ENCODE measurements at places on chromosomes 4 and X.

- peak overlapping the region; percentile 44 for H3K4me3 ChIP-seq
- peak; percentile 74 for DNase-seq
- H3K36me3 ChIP-seq: no peaks in the 10 kb centered on the region
- H3K27ac ChIP-seq: peak overlapping the region; percentile 34
- no peaks in the 10 kb centered on the region for H3K4me1 ChIP-seq
Observed at GRCh38 chr4:4852591-4853362, 6.7 kb upstream of the MSX1 start.

- no peaks in the 10 kb centered on the region for H3K4me1 ChIP-seq
- no peaks in the 10 kb centered on the region for H3K36me3 ChIP-seq
- no peak overlapping the region for H3K4me3 ChIP-seq
- H3K27ac ChIP-seq: no peak overlapping the region
Observed at GRCh38 chr4:61312526-61312925, 112.4 kb downstream of the ADGRL3 start.

- H3K4me1 ChIP-seq: no peaks in the 10 kb centered on the region
- peak overlapping the region; percentile 55 for H3K4me3 ChIP-seq
- DNase-seq: peak; percentile 62
- no peak overlapping the region for H3K27ac ChIP-seq
Observed at GRCh38 chrX:69616457-69617203, 717 bp downstream of the EDA start.

DNA sequence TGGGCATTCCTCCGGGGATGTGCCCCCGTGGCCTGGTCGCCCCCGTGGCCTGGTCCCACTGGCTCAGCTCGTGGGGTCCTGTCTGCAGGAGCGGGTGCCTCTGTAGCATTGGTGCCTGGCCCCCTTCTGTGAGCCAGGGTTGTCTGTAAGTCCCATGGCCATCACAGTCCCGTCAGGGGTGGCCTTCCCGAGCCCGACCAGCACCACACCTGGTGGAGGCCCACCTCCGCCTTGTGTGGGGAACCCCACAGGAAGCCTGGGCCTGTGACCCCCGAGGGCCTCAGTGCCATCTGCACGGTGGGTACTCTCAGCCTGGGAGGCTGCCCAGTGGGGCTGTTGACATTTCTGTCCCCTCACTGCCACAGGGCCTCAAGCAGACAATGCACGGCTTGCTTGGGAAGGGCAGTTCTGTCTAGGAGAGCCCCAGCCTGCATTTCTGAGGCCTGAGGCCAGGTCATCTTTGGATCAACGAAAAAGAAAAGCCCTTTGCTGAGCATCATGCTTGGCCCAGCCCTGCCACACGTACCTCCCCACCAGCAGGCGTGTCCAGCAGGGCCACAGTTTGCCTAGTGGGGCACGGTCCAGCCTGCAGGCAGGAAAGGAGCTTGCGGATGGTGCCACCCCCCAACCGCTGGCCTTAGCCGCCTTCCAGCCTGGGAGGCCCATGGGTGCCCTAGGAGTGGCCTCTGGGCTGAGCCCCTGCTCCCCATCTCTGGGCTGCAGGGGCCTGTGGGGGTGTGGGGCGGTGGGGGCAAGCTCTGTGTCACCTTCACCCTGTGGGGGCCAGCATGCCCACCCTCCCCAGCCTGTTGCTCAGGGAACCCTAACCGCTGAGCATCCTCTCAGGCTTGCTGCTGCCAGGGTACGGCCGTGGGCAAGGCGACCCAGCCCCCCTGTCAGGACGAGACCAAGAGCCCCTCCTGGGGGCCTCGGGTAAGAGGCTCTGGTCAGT lies 23.2 kb downstream of the NKX1-1 start:
- no peaks in the 10 kb centered on the region for H3K27me3 ChIP-seq
- DNase-seq: no peak
- no peak overlapping the region for H3K4me3 ChIP-seq
- H3K27ac ChIP-seq: no peak overlapping the region
- H3K36me3 ChIP-seq: peaks cover 44% of the 10 kb centered on the region
- H3K4me1 ChIP-seq: no peaks in the 10 kb centered on the region

DNA sequence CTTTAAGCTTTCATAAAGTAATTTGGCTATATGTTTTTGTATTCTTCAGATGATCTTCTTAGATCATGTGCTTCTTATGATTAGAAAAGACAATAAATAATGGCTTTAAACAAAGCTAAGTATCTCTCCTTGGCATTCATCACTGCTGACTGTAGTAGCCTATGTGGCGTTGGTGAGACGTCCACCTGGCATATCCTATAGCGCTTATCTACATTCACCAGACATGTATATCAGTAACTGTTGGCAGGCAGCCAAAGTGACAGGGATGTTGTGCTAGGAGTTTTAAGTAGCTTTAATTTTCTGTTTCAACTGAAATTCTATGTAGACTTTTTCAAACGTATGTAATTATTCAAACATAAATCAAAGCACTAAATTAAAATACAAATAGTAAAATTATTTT lies 276.4 kb downstream of the IL15 start:
- no peaks in the 10 kb centered on the region for H3K27me3 ChIP-seq
- H3K36me3 ChIP-seq: no peaks in the 10 kb centered on the region
- no peak overlapping the region for H3K27ac ChIP-seq
- no peaks in the 10 kb centered on the region for H3K4me1 ChIP-seq

- DNase-seq: no peak
- H3K4me3 ChIP-seq: peak overlapping the region; percentile 92
- peak overlapping the region; percentile 72 for H3K27ac ChIP-seq
- H3K27me3 ChIP-seq: no peaks in the 10 kb centered on the region
- no peaks in the 10 kb centered on the region for H3K4me1 ChIP-seq
- no peaks in the 10 kb centered on the region for H3K36me3 ChIP-seq
Observed at GRCh38 chr4:141131723-141132071, 1.6 kb downstream of the RNF150 start.

DNA sequence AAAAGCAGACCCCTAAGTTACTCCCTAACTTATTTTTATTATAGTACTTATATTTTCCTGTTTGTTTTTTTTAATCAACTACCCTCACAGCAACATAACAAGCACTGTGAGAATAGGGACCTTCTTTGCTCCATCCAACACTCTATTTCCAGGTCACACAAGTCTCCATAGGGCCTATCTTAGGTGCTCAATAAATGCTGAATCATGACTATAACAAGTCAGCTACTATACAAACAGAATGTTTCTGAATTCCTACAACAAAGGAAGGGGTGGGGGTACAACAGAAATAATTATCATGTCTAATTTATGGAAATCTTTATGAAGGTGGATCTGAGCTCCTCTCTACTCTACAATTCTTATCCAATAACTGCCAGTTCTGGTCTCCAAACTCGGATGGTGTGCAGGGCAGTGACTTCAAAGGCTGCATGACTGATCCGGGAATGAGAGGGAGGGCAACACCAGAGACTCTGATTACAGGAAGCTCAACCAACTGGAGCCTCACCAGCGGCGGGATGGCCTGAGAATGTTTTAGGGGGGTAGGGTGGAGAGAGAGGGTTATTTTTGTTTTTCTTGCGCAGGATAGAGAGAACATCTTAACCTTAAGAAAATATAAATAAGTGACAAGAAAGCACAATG lies 71.1 kb downstream of the HADH start:
- H3K4me3 ChIP-seq: no peak overlapping the region
- no peaks in the 10 kb centered on the region for H3K27me3 ChIP-seq
- H3K27ac ChIP-seq: no peak overlapping the region

DNA sequence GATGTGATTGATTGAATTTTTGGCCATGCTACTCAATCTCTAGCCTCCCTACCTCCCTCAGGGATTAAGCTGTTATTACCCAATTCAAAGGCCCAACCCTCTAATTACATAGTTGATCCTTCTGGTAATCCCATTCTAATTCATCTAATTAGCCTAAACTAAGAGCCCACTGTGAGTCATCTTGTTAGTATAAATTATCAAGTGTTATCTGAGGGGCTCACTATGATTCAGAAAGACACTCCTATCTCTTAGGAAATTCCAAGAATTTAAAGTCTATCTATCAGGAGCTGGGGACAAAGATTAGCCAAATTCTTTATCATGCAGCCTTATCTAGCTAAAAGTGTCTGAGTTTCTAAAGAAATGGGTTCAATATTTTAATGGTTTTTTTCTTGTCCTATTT lies 32.9 kb upstream of the VEGFC start:
- H3K4me1 ChIP-seq: no peaks in the 10 kb centered on the region
- no peaks in the 10 kb centered on the region for H3K36me3 ChIP-seq
- no peaks in the 10 kb centered on the region for H3K27me3 ChIP-seq
- H3K4me3 ChIP-seq: no peak overlapping the region

DNA sequence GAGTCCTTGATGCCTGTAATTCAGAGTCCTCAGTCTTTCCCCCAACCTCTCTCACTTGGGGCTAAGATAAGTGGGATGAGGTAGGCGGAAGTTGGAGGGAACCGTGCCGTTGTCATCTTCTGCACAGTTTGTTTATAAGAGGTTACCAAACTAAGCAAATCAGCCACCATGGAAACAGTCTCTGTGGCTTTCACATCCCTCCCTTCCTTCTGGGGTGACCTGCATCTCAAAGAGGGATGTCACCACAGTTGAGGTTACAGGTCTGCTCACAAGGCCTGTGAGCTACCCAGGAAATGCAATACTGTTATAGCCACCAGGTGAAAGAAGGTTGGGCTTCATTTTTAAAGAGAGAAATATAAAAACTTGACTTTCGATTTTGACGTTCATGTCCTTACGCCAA lies 26.3 kb downstream of the RTL5 start:
- no peaks in the 10 kb centered on the region for H3K27me3 ChIP-seq
- no peaks in the 10 kb centered on the region for H3K4me1 ChIP-seq
- H3K36me3 ChIP-seq: no peaks in the 10 kb centered on the region
- DNase-seq: no peak
- H3K27ac ChIP-seq: no peak overlapping the region

- DNase-seq: no peak
- peak overlapping the region; percentile 25 for H3K27ac ChIP-seq
- no peaks in the 10 kb centered on the region for H3K36me3 ChIP-seq
Observed at GRCh38 chr4:79575709-79576428, 167.8 kb upstream of the GK2 start.

DNA sequence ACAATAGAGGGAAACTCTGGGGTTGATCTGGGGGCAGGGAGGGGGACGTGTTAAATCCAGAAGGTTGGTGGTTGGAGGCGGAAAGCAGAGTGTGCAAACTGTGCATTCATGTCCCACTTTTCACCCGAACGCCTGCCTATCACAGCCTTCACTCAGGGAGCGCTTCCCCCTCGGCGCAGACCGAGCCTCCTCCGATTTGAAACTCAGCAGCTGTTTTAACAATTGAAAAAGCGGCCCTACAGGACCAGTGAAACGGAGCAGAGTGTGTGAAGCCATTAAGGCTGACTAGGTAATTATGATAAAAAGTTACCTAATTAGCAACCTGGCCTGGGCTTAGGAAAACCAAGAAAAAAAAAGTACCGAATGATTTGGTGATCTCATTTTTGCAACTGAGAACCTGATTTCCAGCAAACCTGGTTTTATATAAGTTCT lies 685 bp upstream of the NDNF start:
- H3K27ac ChIP-seq: no peak overlapping the region
- DNase-seq: no peak
- H3K4me1 ChIP-seq: peaks cover 5% of the 10 kb centered on the region
- no peaks in the 10 kb centered on the region for H3K27me3 ChIP-seq
- H3K4me3 ChIP-seq: peak overlapping the region; percentile 86
- H3K36me3 ChIP-seq: no peaks in the 10 kb centered on the region

DNA sequence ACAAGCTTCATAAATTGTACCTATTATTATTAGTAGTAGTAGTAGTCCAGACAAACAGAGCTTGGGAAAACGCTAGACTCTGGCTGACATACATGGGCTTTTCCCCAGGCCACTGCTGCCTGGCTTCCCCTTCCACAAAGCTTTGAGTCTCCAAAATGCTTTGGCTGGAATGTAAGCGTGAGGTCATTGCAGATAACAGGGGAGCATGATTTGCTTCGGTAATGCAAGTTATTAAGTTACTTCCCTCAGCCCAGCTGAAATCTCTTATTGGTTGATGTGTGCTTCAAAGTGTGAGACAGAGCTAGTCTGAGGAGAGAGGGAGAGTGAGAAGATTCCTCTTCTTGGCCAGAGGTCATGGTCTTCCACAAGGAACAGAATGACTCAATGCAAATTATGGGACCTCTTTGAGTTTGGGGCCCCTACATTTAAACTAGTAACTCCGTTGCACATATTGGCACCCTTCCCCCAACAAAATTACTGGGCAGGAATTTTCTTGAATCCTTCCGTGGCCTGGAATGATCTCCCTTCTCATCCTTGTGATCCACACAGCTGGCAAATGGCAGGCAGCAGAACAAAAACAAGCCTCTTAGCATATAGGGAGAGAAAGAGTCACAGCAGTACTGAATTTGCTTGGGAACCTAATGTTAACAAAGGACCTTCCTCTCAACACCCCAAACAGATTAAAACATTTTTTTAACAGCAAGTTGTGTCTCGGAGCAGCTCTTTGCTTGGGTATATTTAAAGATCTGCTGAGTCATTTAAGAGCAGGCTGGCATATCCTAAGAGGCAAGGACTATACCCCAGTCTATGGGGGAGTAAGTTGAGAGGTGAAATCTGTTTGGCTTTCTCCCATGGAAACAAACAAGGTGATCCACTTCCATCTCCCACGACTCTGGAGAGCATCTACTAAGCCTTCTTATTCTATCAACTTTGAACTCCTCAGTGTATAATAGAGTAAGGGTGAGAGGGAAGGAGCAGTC lies 19.9 kb downstream of the AR start:
- no peaks in the 10 kb centered on the region for H3K36me3 ChIP-seq
- no peak for DNase-seq
- H3K4me1 ChIP-seq: no peaks in the 10 kb centered on the region
- H3K4me3 ChIP-seq: no peak overlapping the region

DNA sequence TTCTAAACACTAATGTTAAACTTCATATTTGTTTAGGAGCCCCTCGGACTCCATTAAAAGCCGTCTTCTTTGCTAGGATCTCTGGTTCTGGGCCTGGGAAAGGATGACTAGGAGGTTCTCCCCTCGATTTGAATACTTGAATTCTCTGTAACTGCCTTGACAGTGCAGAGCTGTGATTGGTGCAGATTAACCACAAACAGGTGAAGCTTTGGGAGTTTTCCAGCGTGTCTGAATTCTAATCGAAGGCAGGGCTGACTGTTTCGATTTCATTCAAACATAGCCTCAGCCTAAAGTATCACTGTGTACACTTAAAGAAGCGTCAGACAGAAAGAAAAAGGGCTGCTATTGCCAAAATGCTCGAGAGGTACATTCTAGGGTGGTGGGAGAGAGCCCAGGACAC lies 29.0 kb downstream of the TFDP3 start:
- no peak overlapping the region for H3K4me3 ChIP-seq
- H3K27ac ChIP-seq: no peak overlapping the region
- H3K4me1 ChIP-seq: no peaks in the 10 kb centered on the region

DNA sequence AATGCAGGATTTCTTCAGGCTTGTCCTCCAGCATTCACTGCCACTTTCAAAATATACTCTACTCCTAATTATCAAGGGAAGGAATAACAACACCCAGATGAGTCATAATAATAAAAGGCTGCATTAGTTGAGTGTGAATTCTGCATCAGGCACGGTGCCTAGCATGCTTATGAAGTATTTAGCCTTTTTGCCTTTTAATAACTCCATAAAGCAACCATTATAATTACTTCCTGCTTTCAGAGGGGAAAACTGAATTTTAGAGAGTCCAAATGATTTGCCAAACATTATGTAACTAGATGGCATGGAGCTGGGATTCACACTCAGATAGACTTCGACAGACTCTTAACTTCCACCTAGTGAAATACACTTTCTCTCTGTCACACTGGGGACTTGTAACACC lies 2365.5 kb downstream of the PCDH7 start:
- no peak overlapping the region for H3K4me3 ChIP-seq
- H3K4me1 ChIP-seq: no peaks in the 10 kb centered on the region
- no peak for DNase-seq
- no peaks in the 10 kb centered on the region for H3K36me3 ChIP-seq
